Spinal cord (tissue), 10 donors: ENCODE measurements at places on chromosomes 1 and 21.

- no peaks in the 10 kb centered on the region for H3K36me3 ChIP-seq
- H3K4me1 ChIP-seq, result no peaks in the 10 kb centered on the region
- no peak overlapping the region for H3K4me3 ChIP-seq
These were observed 113.3 kb upstream of the PTGFR start for GRCh38 chr1:78377356-78377928.

GRCh38 chr1:216528816-216529215 is 105.6 kb upstream of the USH2A start:
- no peaks in the 10 kb centered on the region for H3K36me3 ChIP-seq
- no peak overlapping the region for H3K27ac ChIP-seq
- DNase-seq, result no peak
- no peaks in the 10 kb centered on the region for H3K27me3 ChIP-seq
- no peak overlapping the region for H3K4me3 ChIP-seq

DNA sequence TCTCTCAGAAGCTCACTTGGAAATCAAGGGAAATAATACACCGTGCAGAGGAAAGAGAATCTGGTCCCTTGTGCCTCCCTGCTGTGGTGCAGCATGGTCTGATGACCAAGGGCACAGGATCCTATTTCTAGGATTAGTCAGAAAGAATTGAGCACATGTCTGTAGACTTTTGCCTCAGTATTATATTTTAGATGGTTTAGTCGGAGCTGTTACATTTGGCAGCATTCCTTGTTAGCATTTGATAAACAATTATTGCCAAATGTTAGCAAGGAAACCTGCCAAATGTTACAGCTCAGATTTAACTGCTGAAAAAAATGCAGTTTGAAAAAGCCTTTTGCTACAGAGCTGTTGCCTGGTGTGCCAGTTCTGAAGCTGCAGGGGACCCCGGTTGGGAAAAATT is 183.5 kb upstream of the DPYD start:
- no peaks in the 10 kb centered on the region for H3K36me3 ChIP-seq
- peak; percentile 95 for DNase-seq
- H3K4me3 ChIP-seq, result no peak overlapping the region
- no peaks in the 10 kb centered on the region for H3K4me1 ChIP-seq
- H3K27ac ChIP-seq, result no peak overlapping the region

GRCh38 chr1:222028116-222028515 is 286.2 kb upstream of the DUSP10 start:
- no peak for DNase-seq
- H3K4me1 ChIP-seq, result no peaks in the 10 kb centered on the region
- no peak overlapping the region for H3K27ac ChIP-seq
- H3K36me3 ChIP-seq, result no peaks in the 10 kb centered on the region

- no peak overlapping the region for H3K4me3 ChIP-seq
- H3K27me3 ChIP-seq, result no peaks in the 10 kb centered on the region
- no peak for DNase-seq
These were observed 69.6 kb downstream of the UBR4 start for GRCh38 chr1:19140465-19140864.

- H3K36me3 ChIP-seq, result peaks cover 9% of the 10 kb centered on the region
- H3K27ac ChIP-seq, result peak overlapping the region; percentile 94
These were observed 522 bp downstream of the TMEM59 start for GRCh38 chr1:54052431-54052933.
